ENCODE measurements at places on chromosomes 3 and 15.

- DNase-seq = no peak
These were observed 163.3 kb downstream of the SPATA16 start for GRCh38 chr3:172977696-172978095.

DNA sequence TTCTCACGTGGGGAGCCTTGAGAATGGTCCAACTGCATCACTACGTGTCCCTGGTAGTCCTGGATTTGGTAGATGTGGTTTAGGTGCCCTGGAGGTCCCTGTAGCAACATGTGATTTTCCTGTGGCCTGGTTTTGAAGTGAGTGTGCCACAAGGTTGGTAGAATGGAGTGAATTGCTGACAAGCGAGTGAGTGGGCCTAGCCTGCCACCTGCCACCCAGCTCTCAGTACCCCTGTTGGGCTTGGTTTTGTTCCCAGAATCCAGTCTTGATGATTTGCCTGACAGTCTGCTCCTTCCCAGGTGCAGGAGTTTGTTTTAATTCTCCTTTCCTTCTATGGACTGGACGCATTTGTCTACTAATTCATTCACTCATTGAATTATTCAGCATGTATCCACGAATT, 19.4 kb downstream of the RPLP1 start:
- no peak for DNase-seq

- no peak for DNase-seq
These were observed 62.0 kb downstream of the RPL22L1 start for GRCh38 chr3:170808041-170808440.

DNA sequence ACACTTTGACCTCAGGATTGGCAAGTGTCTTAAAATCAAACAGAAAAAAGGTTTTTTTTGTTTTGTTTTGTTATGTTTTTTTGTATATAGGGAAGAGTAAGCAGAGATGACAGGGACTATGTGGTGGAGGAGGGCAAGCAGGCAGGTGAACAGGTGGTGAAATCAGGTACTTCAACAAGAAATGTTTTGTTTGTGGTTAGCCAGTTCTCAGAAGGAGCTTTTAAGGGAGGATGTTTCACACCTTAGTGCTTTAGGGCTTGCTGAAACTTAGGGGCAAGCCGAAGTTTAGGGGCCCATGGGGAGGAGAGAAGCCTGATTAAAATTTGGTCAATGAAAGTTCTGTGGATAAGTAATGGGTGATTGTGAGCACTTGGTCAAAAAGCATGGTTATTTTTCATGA, 370.7 kb upstream of the SLCO3A1 start:
- no peak for DNase-seq
